ENCODE measurements at places on chromosomes 12 and 14. TPM values are rescaled to one million over a fixed set of nuclear protein-coding genes. Genes with fewer than 3 reads are reported as not detected.

STON2 gene
- polyA plus RNA-seq = 8.5 TPM

C12orf50 gene
- polyA plus RNA-seq = not detected

TMEM263 gene
- polyA plus RNA-seq = 2.8 TPM

P2RX4 gene
- polyA plus RNA-seq = 5.4 TPM

SLC8A3 gene
- not detected for polyA plus RNA-seq

TDRD9 gene
- polyA plus RNA-seq = 0.28 TPM

LRP10 gene
- polyA plus RNA-seq = 129 TPM

INHBC gene
- 0.01 TPM for polyA plus RNA-seq

ADAMTS20 gene
- not detected for polyA plus RNA-seq

CLEC1B gene
- not detected for polyA plus RNA-seq
